ENCODE measurements at places on chromosomes 16 and 17. TPM values are rescaled to one million over a fixed set of nuclear protein-coding genes. Genes with fewer than 3 reads are reported as not detected.

- H3K4me3 ChIP-seq, result no peak overlapping the region
- no peaks in the 10 kb centered on the region for H3K27me3 ChIP-seq
- no peaks in the 10 kb centered on the region for H3K36me3 ChIP-seq
- H3K4me1 ChIP-seq, result no peaks in the 10 kb centered on the region
These were observed 4.9 kb upstream of the ANKFN1 start for GRCh38 chr17:56148333-56148732.

- peak; percentile 92 for DNase-seq
- H3K4me1 ChIP-seq, result peaks cover 70% of the 10 kb centered on the region
- peak overlapping the region; percentile 73 for H3K27ac ChIP-seq
- H3K4me3 ChIP-seq, result peak overlapping the region; percentile 41
- no peaks in the 10 kb centered on the region for H3K36me3 ChIP-seq
These were observed 7.3 kb upstream of the KDM8 start for GRCh38 chr16:27195941-27196595.

GRCh38 chr16:66247516-66248481 lies 118.7 kb upstream of the CDH5 start:
- H3K27me3 ChIP-seq, result no peaks in the 10 kb centered on the region
- H3K36me3 ChIP-seq, result no peaks in the 10 kb centered on the region
- no peak overlapping the region for H3K4me3 ChIP-seq
- H3K27ac ChIP-seq, result no peak overlapping the region

GRCh38 chr17:8029121-8029520 lies 9.7 kb upstream of the ALOX15B start:
- H3K27ac ChIP-seq, result no peak overlapping the region
- no peaks in the 10 kb centered on the region for H3K36me3 ChIP-seq
- H3K4me3 ChIP-seq, result no peak overlapping the region

GRCh38 chr16:2827374-2827791 lies 2.7 kb upstream of the ZG16B start:
- no peaks in the 10 kb centered on the region for H3K4me1 ChIP-seq
- no peaks in the 10 kb centered on the region for H3K36me3 ChIP-seq
- H3K27ac ChIP-seq, result no peak overlapping the region

- no peak overlapping the region for H3K4me3 ChIP-seq
- H3K36me3 ChIP-seq, result peaks cover 3% of the 10 kb centered on the region
- H3K27me3 ChIP-seq, result no peaks in the 10 kb centered on the region
- no peaks in the 10 kb centered on the region for H3K4me1 ChIP-seq
- H3K27ac ChIP-seq, result no peak overlapping the region
- no peak for DNase-seq
These were observed 41.3 kb downstream of the USP31 start for GRCh38 chr16:23107936-23108335.

DNA sequence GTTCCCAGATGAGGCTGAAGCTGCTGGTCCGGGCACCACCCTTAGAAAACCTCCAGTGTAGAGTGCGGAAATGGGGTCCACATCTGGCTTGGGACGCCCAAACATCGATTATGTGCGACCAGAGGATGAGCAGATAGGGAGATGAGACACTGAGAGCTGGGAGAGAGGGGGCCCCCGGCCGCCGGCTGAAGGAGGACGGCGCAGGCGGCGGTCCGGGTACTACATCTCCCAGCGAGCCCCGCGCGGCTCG lies 182 bp upstream of the SPECC1 start:
- H3K4me1 ChIP-seq, result no peaks in the 10 kb centered on the region
- H3K36me3 ChIP-seq, result no peaks in the 10 kb centered on the region
- DNase-seq, result no peak
- H3K27me3 ChIP-seq, result peaks cover 3% of the 10 kb centered on the region

GRCh38 chr16:87350681-87351319 lies 32.8 kb downstream of the FBXO31 start:
- no peak overlapping the region for H3K27ac ChIP-seq
- H3K4me3 ChIP-seq, result no peak overlapping the region
- peaks cover 5% of the 10 kb centered on the region for H3K4me1 ChIP-seq
- no peaks in the 10 kb centered on the region for H3K27me3 ChIP-seq

GRCh38 chr17:58353389-58353825 lies 1.4 kb upstream of the SUPT4H1 start:
- H3K27me3 ChIP-seq, result no peaks in the 10 kb centered on the region
- H3K27ac ChIP-seq, result peak overlapping the region; percentile 85
- H3K36me3 ChIP-seq, result peaks cover 15% of the 10 kb centered on the region
- DNase-seq, result no peak
- H3K4me1 ChIP-seq, result peaks cover 16% of the 10 kb centered on the region

DNA sequence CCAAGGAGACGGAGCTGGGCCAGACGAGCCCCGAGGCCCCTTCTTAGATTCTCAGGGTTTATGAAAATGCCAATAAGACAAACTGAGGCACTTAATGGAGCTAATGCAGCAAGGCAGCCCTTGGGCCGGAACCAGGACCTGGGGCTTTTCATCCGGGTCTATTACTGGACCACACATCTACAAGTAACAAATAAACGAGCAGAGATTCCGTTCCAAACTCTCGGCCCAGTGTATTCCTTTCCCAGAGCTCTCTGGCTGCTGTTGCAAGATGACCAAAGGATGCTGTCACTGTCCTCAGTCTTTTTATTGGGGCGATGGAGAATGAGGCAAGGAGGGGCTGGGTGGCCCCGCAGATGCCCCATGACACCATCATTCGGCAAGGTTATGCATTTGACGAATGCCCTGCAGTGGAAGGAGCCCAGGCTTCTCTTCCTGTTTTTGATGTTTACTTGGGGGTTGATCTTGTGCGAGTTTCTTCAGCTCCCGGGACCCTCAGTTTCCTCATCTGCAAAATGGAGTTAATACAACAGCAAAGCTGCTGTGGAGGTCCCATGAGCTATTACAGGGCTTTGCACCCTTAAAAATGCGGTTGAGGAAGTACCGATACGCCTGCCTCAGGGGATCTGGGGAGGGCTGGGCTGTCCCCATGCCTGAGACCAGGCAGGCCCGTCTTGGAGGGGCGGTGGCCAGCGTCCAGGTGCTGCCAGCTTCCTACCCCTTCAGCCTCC lies 1.1 kb upstream of the NTN1 start:
- H3K27ac ChIP-seq, result no peak overlapping the region
- H3K4me3 ChIP-seq, result no peak overlapping the region
- H3K36me3 ChIP-seq, result no peaks in the 10 kb centered on the region
- H3K4me1 ChIP-seq, result peaks cover 16% of the 10 kb centered on the region
- DNase-seq, result no peak
- H3K27me3 ChIP-seq, result peaks cover 10% of the 10 kb centered on the region

DNA sequence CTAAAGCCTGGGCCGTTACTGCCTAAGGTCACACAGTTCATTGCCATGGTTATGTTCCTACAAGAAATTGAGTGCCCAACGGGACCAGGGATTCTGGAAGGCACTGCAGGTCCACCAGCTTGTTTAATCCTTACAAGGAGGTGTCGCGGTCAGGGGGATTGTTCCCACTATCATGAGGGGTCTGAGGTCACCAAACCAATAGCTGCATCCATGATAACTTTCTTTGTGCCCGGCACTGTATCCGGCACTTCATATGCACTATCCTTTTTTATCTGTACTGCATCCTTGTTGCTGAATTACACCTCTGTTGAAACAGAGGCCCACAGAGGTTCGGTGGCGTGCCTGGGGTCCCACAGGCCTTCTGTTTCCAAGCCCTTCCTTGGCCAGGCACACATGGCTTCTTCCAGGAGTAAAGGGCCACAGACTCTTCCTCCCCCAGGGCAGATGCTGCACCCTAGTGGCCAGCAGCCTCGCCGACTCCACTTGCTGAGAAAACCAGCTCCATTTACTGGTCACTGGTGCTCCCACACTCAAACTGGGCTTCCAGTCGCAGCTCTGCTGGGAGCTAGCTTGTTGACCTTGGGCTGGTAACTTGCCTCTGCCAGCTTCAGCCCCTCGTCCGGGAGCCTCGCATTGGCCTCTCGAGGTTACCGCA lies 82.0 kb upstream of the PLCG2 start:
- H3K27ac ChIP-seq, result no peak overlapping the region
- peaks cover 5% of the 10 kb centered on the region for H3K36me3 ChIP-seq
- H3K4me1 ChIP-seq, result no peaks in the 10 kb centered on the region
- DNase-seq, result no peak
- no peak overlapping the region for H3K4me3 ChIP-seq
- H3K27me3 ChIP-seq, result no peaks in the 10 kb centered on the region

- no peaks in the 10 kb centered on the region for H3K36me3 ChIP-seq
- no peak for DNase-seq
- H3K4me1 ChIP-seq, result no peaks in the 10 kb centered on the region
- peaks cover 6% of the 10 kb centered on the region for H3K27me3 ChIP-seq
- no peak overlapping the region for H3K4me3 ChIP-seq
These were observed 54.7 kb downstream of the SLC6A2 start for GRCh38 chr16:55710466-55710865.

DNA sequence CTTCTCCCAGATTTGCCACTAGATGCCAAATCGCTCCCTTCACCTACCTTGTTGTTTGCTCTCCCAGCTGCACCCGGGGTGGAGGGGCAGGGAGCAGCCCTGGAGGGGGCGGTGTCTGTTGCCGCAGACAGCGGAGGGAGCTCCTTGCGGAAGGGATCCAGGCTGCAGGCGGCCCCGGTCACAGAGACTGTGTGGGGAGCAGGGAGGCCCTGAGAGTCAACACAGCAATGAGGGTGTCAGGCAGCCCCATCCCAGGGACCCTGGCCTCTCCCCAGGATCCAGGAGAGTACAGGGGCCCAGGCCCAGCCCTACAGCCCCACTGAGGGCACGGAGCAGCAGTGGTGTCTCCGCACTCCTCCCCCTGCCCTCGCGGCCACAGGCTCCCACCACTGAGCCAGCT lies 50.5 kb upstream of the CHMP6 start:
- peaks cover 8% of the 10 kb centered on the region for H3K4me1 ChIP-seq
- H3K27ac ChIP-seq, result no peak overlapping the region
- peaks cover under 1% of the 10 kb centered on the region for H3K36me3 ChIP-seq
- DNase-seq, result no peak

- H3K4me1 ChIP-seq, result no peaks in the 10 kb centered on the region
- DNase-seq, result no peak
- H3K36me3 ChIP-seq, result no peaks in the 10 kb centered on the region
- no peaks in the 10 kb centered on the region for H3K27me3 ChIP-seq
- H3K27ac ChIP-seq, result no peak overlapping the region
These were observed 64.3 kb downstream of the PGS1 start for GRCh38 chr17:78442648-78443218.

DNA sequence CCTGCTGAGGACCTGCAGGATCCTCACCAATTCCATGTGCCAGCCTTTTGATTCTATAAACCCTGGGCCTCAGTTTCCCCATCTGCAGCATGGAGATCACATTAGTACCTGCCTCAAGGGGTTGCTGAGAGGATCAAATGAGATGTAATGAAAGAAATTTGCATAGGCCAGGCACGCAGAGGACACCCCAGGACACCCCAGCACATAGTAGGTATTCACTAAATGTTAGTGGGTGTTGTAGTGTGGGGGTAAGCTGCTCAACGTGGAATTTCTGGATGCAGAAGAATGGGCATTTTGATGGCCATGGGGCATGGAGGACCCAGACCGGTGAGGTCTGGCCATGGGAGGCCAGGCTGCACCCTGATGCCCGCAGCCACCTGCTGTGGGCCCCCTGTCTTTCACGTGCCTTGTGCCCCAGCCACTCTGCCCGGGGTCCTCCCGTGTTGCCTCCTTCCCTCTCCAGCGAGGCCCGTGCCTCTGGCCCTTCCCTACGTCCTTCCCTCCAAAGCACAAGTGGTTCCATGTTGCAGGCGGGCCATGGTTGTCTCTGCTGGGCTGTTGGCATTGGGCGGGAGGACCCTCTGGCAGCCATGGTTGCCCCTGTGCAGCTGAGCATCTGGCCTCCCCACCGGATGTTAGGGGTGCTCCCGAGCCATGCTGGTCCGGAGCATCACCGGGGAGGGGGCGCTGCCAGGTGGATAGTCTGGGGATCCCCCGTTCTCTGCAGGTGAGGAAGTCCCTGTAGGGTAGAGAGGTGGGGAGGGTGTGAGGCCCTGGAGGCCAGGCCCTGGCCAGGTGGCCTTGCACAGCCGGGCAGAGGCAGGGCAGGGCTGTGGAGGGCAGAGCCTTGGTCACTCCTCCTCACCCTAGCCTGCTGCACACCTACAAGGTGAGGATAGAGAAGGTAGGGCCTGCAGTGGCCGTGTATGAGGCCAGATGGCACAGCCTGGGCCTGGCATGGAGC lies 8.6 kb downstream of the MAP2K3 start:
- no peak overlapping the region for H3K27ac ChIP-seq
- DNase-seq, result no peak
- peaks cover 10% of the 10 kb centered on the region for H3K4me1 ChIP-seq
- no peak overlapping the region for H3K4me3 ChIP-seq
- no peaks in the 10 kb centered on the region for H3K36me3 ChIP-seq

- no peaks in the 10 kb centered on the region for H3K27me3 ChIP-seq
- H3K27ac ChIP-seq, result no peak overlapping the region
- peaks cover 10% of the 10 kb centered on the region for H3K4me1 ChIP-seq
- DNase-seq, result no peak
- H3K36me3 ChIP-seq, result no peaks in the 10 kb centered on the region
These were observed 144.1 kb upstream of the KCNJ18 start for GRCh38 chr17:21548236-21548635.

GRCh38 chr17:11539637-11540036 lies 58.6 kb upstream of the DNAH9 start:
- no peaks in the 10 kb centered on the region for H3K36me3 ChIP-seq
- DNase-seq, result no peak

DNA sequence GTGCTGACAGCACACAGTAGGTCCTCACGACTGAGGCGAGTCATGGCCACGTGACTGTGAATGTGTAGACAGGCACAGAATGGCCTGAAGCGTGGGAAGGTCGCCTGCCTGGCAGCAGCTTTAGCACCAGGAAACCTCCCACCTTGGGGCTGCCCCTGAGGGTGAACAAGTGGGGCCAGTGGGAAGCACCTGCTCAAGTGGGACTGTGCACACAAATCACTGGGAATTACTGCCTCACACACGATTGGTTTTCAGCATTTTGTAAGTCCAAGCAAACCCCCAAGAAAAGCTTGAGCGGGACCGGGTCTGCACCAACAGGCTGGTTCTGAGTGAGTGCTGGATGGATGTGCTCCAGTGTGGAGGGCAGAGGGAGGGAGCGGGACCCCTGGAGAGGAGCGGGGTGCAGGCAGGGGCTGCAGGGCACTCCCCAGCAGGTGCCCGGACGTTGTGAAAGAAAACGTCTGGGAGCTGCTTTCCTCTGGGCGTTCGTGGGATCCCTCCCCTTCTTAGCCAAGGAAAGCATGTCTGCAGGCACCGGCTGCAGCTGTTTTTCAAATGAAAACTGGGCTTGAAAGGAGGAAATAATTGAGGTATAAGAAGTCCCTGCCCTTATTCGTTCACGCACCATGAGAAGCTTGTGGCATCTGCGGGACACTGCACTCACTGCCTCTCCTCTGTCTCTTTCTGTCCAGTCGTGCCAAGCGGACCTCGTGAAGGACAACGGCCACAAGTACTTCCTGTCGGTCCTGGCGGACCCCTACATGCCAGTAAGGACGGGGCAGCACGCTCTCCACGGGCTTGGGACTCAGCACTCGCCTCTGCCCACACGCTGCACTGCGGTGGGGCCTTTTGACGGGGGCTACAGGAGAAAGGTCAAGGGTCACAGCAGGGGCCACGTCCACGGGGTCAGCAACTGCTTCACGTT lies 111.7 kb upstream of the CHMP6 start:
- peaks cover 54% of the 10 kb centered on the region for H3K36me3 ChIP-seq
- no peak overlapping the region for H3K27ac ChIP-seq
- no peaks in the 10 kb centered on the region for H3K27me3 ChIP-seq

Gene COQ7
- polyA plus RNA-seq, result 19.3 TPM

Gene EZH1
- 51.4 TPM for polyA plus RNA-seq

Gene ITGAX
- not detected for polyA plus RNA-seq

Gene NLRC5
- 76.0 TPM for polyA plus RNA-seq

Gene COPZ2
- 0.99 TPM for polyA plus RNA-seq

Gene SNX20
- 96.1 TPM for polyA plus RNA-seq

Gene CENPX
- 62.3 TPM for polyA plus RNA-seq

Gene SHISA9
- polyA plus RNA-seq, result not detected

Gene FBF1
- polyA plus RNA-seq, result 7.2 TPM

Gene DNAH17
- polyA plus RNA-seq, result 1.5 TPM

Gene NPIPA7
- polyA plus RNA-seq, result 0.70 TPM

Gene NPIPA3
- polyA plus RNA-seq, result not detected

Gene CIBAR2
- polyA plus RNA-seq, result not detected

Gene MILR1
- not detected for polyA plus RNA-seq

Gene LGALS9B
- not detected for polyA plus RNA-seq

Gene E2F4
- 59.4 TPM for polyA plus RNA-seq

Data from naive thymus-derived CD4-positive, alpha-beta T cell (primary cell).